ENCODE measurements at places on chromosomes 11 and 22. TPM values are rescaled to one million over a fixed set of nuclear protein-coding genes. Genes with fewer than 3 reads are reported as not detected.

Gene KRTAP5-7
- not detected for polyA plus RNA-seq

Gene MRGPRF
- 2.3 TPM for polyA plus RNA-seq

Gene RIMBP3B
- 0.34 TPM for polyA plus RNA-seq

Gene LRRC32
- 25.9 TPM for polyA plus RNA-seq

Gene CALCA
- polyA plus RNA-seq: not detected

Gene OPCML
- 5.5 TPM for polyA plus RNA-seq

Gene CREB3L1
- 3.3 TPM for polyA plus RNA-seq

Gene NNMT
- polyA plus RNA-seq: 3.6 TPM

Gene MUC5AC
- polyA plus RNA-seq: not detected

Gene OTOG
- polyA plus RNA-seq: 1.3 TPM

Gene MIOX
- polyA plus RNA-seq: 0.61 TPM

Gene IL18BP
- 6.6 TPM for polyA plus RNA-seq

Gene GRK3
- polyA plus RNA-seq: 2.5 TPM

Gene OR4C13
- not detected for polyA plus RNA-seq

Gene FIBIN
- polyA plus RNA-seq: 6.6 TPM

Gene H19
- 11.2 TPM for polyA plus RNA-seq

Gene VPREB1
- polyA plus RNA-seq: not detected

Gene CATSPER1
- polyA plus RNA-seq: not detected

Gene POTEH
- not detected for polyA plus RNA-seq
